ENCODE measurements at places on chromosomes 5 and 9.

DNA sequence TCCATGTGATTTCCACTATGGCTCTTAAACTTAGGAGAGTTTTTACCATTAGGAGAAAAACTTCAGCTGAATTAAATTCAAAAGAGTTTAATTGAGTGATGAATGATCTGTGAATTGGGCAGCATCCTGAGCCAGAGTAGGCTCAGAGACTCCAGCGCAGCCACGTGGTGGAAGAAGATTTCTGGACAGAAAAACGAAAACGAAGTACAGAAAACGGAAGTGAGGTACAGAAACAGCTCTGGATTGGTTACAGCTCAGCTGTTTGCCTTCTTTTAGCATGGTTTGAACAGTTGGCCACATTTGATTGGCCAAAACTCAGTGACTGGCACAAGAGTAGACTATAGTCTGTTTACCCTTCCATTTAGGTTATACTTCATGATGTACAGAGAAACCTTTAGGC, 69.2 kb upstream of the PLPP1 start:
- no peak for DNase-seq

- no peak for DNase-seq
These were observed 53.1 kb downstream of the HCN1 start for GRCh38 chr5:45643056-45643455.

DNA sequence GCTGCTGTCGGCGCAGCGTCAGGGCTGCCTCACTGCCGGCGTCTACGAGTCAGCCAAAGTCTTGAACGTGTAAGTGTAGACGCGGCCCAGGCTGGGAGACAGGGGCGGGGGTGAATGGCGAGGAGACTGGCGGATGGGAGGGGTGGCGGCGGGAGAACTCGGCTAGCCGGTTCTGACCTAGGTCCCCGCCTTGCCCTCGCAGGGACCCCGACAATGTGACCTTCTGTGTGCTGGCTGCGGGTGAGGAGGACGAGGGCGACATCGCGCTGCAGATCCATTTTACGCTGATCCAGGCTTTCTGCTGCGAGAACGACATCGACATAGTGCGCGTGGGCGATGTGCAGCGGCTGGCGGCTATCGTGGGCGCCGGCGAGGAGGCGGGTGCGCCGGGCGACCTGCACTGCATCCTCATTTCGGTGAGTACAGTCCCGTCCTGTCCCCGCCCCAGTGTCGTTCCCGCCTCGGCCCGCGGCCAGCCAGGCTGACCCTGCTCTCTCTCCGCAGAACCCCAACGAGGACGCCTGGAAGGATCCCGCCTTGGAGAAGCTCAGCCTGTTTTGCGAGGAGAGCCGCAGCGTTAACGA, 745 bp downstream of the GADD45G start:
- DNase-seq: peak; percentile 29

GRCh38 chr9:38346811-38347210, 45.7 kb upstream of the ALDH1B1 start:
- DNase-seq: no peak

DNA sequence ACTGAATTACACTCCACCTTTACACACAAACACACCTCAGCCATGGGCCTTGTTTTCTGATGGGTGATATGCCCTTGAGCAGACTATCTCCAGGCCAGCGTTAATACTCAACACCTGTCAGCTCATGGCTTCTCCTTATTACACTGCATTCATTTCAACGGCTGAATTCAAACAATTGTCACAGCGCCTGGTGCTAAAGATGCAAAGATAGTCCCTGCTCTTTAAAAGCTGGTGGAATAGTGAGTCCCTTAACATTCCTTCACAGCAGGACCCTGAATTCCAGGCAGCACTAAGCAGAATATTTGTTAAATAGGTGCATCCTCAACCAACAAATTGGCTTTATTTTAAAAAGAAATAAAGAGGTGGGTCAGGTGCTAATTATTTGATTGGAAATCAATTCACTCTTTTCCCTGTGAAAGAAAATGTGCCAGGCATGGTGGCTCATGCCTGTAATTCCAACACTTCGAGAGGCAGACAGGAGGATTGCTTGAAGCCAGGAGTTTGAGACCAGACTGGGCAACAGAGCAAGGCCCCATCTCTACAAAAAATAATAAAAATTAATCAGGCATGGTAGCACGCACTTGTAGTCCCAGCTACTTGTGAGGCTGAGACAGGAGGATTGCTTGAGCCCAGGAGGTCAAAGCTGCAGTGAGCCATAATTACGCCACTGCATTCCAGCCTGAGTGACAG, 155.7 kb upstream of the EFNA5 start:
- DNase-seq: no peak

GRCh38 chr9:76592091-76592973, 133.3 kb downstream of the GCNT1 start:
- DNase-seq: no peak

DNA sequence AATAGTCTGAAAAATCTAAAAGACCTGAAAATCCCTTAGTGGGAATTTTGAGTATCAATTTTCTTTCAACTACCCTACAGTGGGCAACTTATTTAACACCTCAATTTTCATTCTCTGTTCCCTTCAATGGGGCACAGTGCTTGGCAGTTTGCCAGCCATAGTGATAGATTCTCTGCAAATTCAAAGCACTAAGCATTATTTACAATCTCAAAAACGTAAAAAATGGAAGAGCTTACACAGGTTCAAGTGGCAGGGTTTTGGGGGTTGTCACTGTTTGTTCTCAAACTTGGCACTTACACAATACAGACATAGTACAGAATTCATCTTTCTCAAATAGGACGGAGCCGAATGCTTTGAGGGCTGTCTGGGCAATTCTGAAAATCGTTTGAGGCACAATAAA, 515.0 kb downstream of the EFNA5 start:
- DNase-seq: no peak

GRCh38 chr9:109206670-109207069, 39.6 kb upstream of the FRRS1L start:
- no peak for DNase-seq

- DNase-seq: peak; percentile 42
These were observed 77.4 kb upstream of the DMRT1 start for GRCh38 chr9:764105-764524.

GRCh38 chr5:52727576-52727975, 60.1 kb upstream of the ITGA1 start:
- no peak for DNase-seq

GRCh38 chr5:128513806-128514205, 24.2 kb downstream of the FBN2 start:
- no peak for DNase-seq

GRCh38 chr5:59999056-59999455, 105.5 kb upstream of the PDE4D start:
- DNase-seq: no peak

DNA sequence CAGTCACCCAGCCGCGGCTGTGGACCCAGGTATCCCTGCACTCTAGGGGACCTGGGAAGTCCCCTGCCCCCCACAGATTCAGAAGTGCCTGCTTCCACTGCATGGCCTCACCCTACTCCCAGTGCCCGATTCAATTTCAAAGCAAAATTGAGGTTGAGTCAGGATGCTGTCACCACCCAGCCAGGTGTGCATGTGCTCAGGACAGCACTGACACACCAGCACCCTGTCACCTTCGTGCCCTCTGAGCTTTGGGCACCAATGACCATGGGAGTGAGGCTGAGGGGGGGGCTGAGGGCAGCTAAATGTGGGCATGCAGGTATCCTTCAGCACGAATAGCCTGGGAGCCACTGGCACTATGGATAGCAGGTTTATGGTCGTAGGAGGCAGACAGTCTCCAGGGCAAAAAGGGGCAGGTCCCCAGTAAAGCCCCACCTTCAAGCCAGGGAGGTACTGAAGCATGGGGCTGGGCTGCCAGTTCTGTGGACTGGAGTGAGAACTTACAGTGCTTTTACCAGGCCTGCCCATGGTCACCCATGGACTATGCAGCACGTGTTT, 1151.6 kb upstream of the CDH6 start:
- DNase-seq: no peak

GRCh38 chr5:92850886-92851285, 730.1 kb downstream of the NR2F1-AS1 start:
- DNase-seq: no peak

DNA sequence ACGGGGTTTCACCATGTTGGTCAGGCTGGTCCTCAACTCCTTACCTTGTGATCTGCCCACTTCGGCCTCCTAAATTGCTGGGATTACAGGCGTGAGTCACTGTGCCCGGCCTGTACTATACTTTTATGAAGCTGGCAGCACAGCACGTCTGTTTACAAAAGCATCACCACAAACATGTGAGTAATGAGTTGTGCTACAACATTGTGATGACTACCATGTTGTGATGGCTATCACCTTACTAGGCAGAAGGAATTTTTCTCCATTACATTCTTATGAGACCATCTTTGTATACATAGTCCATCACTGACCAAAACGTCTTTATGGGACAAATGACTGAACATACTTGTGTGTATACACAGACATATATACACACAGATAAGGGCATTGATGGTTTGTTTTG, 1019.0 kb downstream of the CDH18 start:
- DNase-seq: no peak

DNA sequence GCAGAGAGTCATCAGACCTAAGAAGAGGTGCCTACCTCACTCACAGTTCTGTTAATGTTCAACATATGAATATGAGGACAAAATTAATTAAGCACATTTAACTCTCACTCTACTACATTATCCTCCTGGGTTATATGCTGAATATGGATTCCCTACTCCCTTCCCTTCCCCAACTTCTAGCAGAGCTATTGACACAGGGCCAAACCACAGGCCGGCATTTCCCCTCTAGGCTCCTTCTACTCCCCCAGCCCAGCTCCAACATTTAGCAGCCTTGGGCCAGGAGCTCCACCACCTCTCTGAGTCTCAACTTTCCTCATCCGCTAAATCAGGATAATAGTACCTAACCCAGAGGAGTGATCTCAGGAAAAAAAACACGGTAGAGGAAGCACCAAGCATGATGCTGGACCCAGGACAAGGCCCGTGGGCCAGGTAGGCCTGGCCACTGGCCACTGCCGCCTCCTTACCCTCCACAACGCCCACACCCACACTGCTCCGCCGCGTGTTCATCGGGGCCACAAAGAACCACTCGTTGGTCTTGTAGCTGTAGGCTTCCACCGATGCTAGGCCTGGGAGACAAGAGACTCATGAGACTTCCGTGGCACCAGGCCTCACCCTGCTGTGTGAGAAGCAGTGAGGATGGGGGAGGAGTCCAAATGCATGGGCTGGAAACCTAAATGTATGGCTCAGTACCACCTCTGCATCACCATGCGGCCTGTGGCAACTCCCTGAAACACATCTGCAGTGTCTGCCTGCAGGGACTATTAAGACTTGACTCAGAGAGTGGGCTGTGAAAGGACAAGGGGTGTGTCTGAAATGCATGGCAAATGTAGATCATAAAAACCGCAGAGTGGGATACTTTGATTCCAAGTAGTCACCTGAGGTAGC, 98.8 kb downstream of the KLHL3 start:
- no peak for DNase-seq
